ENCODE measurements at places on chromosomes 1 and 21. TPM values are rescaled to one million over a fixed set of nuclear protein-coding genes. Genes with fewer than 3 reads are reported as not detected.

The TFF2 gene
- not detected for polyA plus RNA-seq

The SPRR2F gene
- polyA plus RNA-seq: not detected

The CELA2B gene
- polyA plus RNA-seq: not detected

The LCE3D gene
- polyA plus RNA-seq: not detected

The ELAPOR1 gene
- polyA plus RNA-seq: 1.1 TPM

- no peak for DNase-seq
Observed at GRCh38 chr1:237186675-237187074, 144.7 kb downstream of the RYR2 start.

DNA sequence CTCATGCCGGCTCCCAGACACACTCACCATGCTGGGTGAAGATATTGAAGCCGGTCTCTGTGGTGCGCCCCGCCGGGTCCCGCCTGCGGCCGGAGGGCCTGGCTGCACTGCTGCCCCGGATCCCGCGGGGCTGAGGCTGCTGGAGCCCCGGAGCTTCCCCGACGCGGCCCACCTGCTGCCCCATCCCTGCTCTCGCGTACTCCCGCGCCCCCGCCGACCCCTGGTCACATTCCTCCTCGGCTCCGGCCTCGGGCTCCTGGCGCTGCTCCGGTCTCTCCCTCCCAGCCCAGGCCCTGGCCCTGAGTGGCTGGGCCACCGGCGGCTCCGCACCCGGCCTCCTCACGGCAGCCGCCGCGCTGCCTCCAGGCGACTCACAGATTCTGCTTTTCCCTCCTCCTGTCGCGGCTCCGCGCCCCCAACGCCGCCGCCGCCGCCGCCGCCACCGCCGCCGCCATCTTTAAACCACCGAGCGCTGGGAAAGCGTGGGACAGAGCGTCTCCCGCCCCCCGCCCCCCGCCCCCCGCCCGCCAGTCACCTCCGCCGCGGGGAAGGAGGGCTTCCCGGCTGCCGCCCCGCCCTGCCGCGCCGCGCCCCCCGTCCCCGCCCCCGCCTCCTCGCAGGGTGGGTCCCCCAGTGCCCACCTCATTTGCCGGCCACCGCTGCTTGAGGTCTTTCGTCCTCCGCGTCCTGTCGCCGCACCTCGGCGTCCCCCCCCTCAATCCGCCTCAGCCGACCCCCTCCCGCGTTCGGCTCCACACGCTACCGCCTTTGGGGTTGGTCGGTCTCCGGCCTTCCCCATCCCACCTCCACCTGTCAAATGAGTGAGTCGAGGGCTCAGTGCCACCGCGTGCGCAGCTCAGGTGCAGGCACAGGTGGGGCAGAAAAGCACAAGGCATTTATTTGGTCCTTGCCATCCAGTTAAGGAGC lies at the start of gene ABL2:
Gene ABL2, minus strand, starts transcription at position 464 of the 927 bp plus-strand sequence. Its CDS starts 280 bp downstream, at position 184.
- peak; percentile 96 for DNase-seq

GRCh38 chr1:52904927-52905698 lies 16.4 kb downstream of the ECHDC2 start:
- peak; percentile 88 for DNase-seq

DNA sequence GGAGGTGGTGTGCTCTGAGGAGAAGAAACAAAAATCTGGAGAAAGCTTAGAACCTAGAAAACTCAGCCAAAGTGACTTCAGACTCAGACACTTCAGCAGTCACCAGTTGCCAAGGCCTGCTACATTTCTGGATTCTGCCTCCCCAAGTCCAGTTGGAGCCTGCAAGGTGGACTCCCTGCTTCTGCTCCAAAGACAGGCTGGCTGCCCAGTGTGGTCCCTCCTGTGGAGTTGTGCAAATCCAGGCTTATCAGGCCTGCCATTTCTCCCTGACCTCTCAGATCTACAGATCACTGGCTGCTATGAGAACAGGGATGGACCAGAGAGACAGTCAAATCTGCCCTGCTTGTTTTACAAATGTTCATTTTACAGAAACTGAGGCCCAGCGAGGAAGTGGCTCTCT lies 9.9 kb downstream of the CACHD1 start:
- no peak for DNase-seq

DNA sequence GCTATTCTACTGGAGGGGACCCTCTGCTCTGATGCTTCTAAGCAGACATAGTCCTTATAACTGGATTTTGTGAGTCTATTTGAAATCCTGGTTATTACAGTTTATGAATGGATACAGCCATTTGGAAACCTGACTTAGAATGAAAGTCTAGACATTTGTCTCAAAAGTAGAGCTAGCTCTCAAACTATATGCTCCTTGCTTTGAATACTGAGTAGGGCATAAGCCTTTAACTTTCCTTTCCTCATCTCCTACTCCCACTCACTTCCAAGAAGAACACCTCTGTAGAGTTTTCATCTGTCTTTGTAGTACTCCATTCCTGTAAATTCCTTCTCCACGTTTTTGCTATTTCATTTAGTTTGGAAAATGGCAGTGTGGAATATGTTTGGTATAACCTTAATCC lies 9.0 kb upstream of the ARID1A start:
- DNase-seq: no peak

- DNase-seq: no peak
Observed at GRCh38 chr1:210633636-210634035, 304.9 kb downstream of the HHAT start.

GRCh38 chr1:23101101-23101827 lies 67.4 kb downstream of the LUZP1 start:
- DNase-seq: no peak

DNA sequence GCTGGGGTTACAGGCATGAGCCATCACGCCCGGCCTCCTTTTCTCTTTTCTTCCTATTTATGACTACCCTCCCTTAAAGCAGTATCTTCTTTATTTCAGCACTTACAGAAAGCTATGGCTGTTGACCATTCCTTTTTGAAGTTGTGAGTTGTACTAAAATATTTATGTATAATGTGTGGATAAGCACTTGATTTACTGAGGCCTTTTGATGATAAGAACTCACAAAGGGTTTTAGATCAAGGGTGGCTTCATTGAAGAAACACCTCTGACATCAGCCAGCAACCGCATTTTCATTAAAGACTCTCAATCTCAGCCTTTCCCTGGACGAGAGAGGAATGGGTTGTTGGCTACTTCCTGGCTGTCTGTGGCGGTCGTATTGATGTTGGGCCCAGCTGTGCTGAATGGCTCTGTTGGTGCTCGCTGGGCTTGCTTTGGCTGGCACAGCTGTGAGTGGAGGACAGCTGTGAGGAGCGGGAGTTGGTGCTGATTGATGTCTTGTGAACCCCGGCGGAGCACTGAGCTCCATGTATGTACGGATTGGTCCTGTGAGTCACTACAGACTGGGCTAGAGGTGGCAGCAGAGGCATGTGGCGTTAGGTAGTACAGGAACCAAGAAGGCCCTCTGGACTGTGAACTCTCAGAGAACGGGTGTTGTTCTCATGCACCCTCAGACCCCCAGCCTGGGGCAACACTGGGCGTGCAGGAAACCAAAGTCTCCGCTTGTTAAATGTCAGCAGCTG lies 208.8 kb downstream of the KIF26B start:
- DNase-seq: no peak
